MCF 10A (cell line): ENCODE measurements at places on chromosomes 2 and 18. TPM values are rescaled to one million over a fixed set of nuclear protein-coding genes. Genes with fewer than 3 reads are reported as not detected.

Gene UGT1A6
- total RNA-seq: 0.79 TPM in 1 of 2 replicates, not detected in the other

Gene RAX
- not detected in 2 replicates for total RNA-seq

Gene C1QL2
- total RNA-seq: not detected in 2 replicates

Gene SERPINB12
- total RNA-seq: not detected in 2 replicates

Gene CHST10
- 2.3 and 4.0 TPM in 2 replicates for total RNA-seq

Gene SKA1
- total RNA-seq: 7.8 and 18.7 TPM in 2 replicates

Gene MAP3K2
- total RNA-seq: 62.9 and 65.6 TPM in 2 replicates

Gene POU3F3
- total RNA-seq: not detected in 2 replicates

Gene POTEC
- total RNA-seq: not detected in 2 replicates

Gene AMER3
- total RNA-seq: not detected in 2 replicates

Gene ALPI
- total RNA-seq: not detected in 2 replicates

Gene FEV
- not detected in 2 replicates for total RNA-seq

Gene CKAP2L
- 14.7 and 21.6 TPM in 2 replicates for total RNA-seq

Gene LYPD6
- total RNA-seq: 2.0 and 3.2 TPM in 2 replicates

Gene IKZF2
- total RNA-seq: 6.0 and 8.8 TPM in 2 replicates

GRCh38 chr2:163465440-163465839 lies 270.4 kb downstream of the FIGN start:
- no peak for DNase-seq

DNA sequence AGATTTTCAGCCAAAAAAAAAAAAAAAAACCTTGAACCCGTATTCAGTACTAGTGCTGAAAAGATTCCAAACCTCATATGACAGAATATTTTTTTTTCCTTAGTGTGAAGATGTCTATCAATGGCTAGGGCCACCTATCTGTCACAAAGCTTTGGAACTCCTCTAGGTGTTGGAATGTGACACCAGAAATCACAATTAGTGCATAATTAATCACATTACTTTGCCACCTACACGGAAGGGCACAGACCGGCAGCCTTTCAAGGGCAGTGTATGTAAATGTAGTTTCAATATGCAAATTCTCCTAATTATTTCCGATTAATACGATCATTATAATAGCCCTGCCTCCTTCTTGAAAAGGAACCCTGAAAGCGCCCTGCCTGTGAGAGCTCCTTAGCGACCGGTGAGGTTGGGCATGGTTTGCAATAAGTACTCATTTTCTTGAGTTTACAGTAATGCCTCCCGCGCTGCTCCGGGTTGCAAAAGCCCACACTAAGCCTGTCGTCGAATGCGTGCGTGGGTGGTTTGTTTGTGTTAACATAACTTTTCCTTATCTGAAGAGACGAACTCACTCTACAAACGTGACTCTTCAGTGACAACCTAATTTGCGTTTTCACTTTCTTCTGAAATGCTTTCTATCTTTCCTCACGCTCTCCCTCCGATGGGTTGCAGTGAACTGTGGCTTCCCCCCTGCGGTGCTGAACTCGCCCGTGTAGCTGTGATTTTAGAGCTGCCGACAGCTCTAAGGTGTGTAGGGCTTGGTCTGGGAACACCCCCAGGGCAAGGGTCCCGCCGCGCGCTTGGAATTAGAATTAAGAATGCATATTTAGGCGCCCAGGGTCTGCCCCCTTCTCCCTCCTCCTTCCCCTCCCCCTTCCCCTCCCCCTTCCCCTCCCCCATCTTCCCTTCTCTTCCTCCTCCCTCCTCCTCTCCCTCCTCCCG lies 765 bp upstream of the ID2 start:
- peak; percentile 69 for DNase-seq

DNA sequence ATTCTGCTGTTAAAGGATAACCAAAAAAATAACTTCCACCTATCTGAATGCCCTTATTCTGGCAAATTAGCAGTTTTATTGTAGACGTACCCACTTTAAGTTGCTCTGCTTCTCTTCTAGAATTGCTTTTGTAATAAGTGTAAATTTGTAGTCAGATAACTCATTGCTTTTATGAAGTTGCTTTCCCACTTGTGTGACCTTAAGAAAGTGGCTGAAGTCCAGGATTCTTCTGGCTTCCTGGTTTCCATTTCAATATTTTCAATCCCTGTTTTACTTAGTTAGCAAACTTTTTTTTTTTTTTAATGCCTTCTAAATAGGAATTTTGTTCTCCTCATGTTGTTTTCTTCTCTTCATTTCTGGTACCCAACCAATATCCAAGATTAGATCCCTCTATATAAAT lies 59.8 kb downstream of the GLS start:
- no peak for DNase-seq

GRCh38 chr18:48997985-48998831 lies 47.4 kb upstream of the SMAD7 start:
- DNase-seq: peak; percentile 97

GRCh38 chr2:232800166-232800565 lies 23.8 kb upstream of the KCNJ13 start:
- DNase-seq: no peak

GRCh38 chr2:24429197-24430074 lies 61.6 kb upstream of the NCOA1 start:
- DNase-seq: no peak

- peak; percentile 95 for DNase-seq
Observed at GRCh38 chr18:70337139-70337972, 48.5 kb downstream of the SOCS6 start.

GRCh38 chr18:8795586-8796325 lies 90.4 kb downstream of the MTCL1 start:
- DNase-seq: no peak

GRCh38 chr18:32420084-32420750 lies 50.5 kb downstream of the GAREM1 start:
- no peak for DNase-seq

- no peak for DNase-seq
Observed at GRCh38 chr2:162256591-162256991, 13.3 kb upstream of the FAP start.

- no peak for DNase-seq
Observed at GRCh38 chr18:52287151-52287550, 52.8 kb upstream of the DCC start.

DNA sequence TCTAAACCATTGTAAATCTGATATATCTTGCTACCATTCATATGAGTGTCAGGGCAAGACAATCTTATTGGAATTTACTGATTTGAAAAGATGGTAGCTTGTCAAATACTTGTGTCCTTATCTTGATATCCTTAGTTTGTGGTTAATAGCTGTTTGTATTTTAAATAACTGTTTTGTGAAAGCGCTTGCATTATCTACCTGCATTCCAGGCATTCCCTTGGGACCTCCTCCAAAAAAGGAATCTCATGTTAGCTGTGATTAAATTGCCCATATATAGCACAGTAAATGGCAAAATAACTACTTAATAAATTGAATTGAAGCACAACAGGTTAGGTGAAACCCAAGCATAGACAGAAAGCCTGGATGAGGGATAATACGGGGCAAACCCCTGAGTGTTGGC lies 13.9 kb downstream of the CNTNAP5 start:
- DNase-seq: no peak

DNA sequence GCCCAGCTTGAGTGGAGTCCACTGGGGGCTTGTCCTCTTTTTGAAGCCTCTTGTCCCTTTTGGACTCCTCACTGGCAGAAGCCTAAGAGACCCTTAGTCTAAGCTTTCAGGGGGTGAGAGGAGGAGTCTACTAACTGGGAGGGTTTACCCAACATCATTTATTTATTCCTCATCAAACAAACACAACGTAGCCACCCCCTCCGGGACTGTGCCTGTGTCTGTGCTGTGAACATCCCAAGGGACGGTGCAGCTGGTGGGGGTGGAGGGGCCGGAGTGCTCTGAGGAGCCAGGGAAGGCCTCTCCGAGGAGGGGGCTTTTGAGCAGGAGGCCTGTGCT lies 42.7 kb upstream of the TAF1B start:
- no peak for DNase-seq

- no peak for DNase-seq
Observed at GRCh38 chr2:224892574-224893204, 149.6 kb downstream of the DOCK10 start.

- DNase-seq: no peak
Observed at GRCh38 chr18:29531746-29532145, 1354.8 kb upstream of the CDH2 start.

- DNase-seq: no peak
Observed at GRCh38 chr2:15166878-15167277, 394.3 kb downstream of the NBAS start.

DNA sequence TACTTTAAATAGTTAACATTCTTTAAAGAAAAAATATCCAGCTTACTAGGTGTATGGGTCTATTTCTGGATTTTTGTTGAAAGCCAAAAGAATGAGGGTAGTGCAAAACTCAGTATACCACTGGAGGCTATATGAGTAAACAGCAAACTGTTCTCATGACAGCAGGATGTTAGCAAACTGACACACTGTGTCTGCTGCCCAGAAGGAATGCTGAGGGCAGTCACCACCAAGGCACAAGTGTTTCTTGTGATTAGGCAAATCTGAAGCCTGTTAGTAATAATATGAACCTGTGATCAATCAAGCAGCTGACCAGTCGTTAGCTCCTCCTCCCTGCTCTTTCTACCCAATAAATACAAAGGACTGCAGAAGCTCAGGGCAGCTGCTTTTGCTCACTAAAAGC lies 50.5 kb upstream of the SULT1C3 start:
- DNase-seq: no peak

- DNase-seq: no peak
Observed at GRCh38 chr2:29212009-29212408, 96.8 kb downstream of the CLIP4 start.

DNA sequence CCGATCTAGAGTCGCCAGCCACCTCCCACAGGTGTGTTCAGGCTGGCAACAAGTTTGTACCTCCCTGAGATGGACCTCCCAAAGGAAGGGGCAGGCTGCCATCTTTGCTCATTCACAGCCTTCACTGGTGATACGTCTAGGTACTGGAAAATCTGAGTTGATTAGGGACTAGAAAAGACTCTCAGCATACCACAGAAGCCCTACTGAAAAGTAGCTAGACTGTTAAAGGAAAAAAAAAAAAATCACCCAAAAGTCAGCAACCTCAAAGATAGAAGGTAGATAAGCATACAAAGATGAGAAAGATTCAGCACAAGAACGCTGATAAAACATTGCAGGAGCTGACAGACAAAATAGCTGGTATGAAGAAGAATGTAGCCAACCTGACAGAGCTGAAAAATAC lies 128.6 kb upstream of the WDR75 start:
- DNase-seq: no peak

DNA sequence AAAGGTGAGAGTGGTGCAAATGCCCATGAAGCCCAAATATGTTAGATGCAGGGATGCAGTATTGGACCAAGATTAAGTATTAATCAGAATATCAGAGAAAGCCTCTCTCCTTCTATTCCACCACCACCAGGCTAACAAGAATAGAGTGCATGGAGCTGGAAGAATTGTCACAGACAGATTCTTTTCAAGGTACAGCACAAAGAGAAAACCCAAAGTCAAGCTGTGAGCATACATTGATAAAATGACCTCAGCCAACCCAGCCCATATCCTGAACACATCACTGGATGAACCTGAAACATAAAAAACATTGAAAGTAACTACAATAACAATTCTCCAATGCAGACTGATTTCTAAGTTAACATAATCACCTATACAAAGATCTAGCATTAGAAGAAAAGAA lies 445.7 kb upstream of the NETO1 start:
- no peak for DNase-seq

DNA sequence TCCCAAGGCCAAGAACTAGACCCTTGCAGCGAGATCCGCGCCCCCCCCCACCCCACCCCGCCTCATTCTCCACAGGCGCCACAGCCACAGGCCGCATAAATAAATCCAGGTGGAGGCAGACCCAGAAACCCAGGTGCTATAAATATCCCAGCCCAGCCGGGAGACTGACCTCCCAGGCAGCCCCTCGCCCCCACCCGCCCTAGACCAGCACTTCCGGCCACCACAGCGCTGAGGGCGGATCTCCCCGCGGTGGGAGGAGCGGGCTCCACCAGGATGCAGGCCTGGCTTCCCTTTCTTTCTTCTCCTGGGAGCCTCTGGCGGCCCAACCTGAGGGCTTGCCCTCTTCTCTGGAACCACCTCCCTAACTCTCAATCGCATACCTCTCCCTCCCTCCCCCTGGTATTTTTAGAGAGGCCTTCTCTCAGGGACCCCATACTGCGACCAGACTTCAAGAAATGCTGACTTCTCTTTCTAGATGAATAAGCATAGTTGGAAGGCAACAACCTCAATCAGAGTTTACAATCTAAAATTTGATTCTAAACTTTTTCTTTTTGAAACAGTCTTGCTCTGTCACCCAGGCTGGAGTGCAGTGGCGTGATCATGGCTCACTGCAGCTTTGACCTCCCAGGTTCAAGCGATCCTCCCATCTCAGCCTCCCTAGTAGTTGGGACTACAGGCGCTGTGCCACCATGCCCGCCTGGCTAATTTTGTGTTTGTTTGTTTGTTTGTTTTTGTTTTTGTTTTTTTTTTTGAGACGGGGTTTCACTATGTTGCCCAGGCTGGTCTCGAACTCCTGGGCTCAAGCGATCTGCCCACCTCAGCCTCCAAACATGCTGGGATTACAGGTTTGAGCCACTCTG lies 55.0 kb downstream of the PKDCC start:
- DNase-seq: no peak

DNA sequence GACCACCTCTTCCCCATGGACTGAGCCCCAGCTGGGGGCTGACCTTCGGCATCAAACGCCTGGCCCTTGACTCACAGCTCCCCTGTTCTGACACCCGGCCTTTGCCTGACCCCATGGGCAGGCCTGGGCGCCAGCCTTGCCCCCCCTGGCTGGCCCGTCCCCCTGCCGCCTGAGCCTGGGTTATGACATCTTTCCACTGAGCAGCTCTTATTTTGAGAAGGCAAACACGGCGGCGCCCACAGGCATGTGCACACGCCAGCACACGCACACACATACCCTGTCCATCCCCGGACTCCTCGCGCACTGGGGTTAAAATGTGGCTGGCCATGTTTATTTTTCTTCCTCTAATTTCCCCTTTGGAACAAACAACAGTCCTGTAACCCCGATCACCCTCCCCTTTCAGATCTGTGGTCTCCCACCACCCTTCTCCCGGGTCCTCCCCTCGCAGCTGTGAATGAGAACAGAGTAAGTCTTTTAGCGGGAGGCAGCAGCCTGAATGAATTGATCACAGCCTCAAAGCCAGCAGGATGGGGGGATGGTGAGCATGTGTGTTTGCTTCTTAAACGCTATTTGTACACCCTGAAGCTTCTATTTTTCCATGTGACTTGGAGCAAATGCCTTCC lies 11.8 kb upstream of the ATOH8 start:
- peak; percentile 58 for DNase-seq

DNA sequence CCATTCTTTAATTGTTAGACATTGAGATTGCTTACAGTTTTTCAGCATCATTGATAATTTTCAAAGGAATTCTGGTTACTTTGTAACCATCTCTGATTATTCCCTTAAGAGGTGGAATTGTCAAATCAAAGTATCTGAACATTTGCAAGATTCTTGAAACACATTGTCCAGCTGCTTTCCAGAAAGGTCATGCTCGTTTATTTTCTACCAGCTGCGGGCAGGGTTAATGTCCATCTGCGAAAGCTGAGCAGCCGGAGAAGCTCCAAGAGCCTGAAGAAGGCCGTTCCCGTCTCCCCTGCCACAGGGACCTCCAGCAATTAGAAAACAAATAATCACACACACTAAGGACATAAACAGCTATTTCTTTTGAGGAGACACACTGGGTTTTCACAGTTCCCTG lies 76.1 kb upstream of the TXNDC2 start:
- DNase-seq: no peak

GRCh38 chr2:61671561-61672315 lies 133.6 kb upstream of the XPO1 start:
- no peak for DNase-seq

GRCh38 chr2:144510294-144510991 lies 9.5 kb downstream of the ZEB2 start:
- DNase-seq: no peak
